Tibial nerve (tissue), 4 donors: ENCODE measurements at places on chromosomes 16 and 17. TPM values are rescaled to one million over a fixed set of nuclear protein-coding genes. Genes with fewer than 3 reads are reported as not detected.

GRCh38 chr16:56932721-56933619 is 1.0 kb downstream of the HERPUD1 start:
- DNase-seq, result peak; percentile 72

IRF8 gene
- total RNA-seq, result 30.3 TPM

PPM1D gene
- total RNA-seq, result 15.7 TPM

DNA sequence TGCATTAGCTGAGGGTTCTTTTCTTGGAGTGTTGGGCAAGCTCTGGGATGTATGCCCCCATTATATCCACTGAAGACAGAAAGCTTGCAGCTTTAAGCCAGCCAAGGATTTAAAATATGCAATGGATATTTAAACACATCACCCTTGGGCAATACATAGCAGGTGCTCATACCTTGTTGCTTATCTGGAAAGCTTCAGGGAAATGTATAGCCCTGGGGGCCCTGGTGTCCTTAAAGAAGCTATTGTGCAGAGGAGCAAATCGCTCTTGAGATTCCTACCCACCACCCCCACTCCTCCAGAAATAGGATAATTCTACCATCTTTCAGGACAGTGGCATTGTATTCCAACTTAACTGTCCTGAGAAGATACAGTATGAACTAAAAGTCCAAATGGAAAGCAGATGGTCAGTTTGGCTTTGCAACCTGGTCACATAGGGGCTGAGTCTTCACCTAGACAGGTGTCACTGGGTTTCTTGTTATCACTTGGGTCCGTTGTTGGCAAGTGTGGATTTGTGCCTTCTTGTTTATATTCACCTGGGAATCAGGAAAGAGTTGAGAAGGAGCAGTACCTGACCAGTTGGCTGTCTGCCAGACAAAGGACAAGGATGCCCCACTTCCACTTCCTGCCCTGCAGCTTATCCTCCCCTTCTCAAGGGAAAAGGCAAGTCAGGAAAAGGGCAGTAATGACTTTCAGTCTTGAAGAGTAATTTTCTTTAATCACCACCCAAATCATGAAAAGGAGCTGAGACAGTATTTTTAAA is 3.4 kb downstream of the ANKRD40CL start:
- no peak for DNase-seq

DNA sequence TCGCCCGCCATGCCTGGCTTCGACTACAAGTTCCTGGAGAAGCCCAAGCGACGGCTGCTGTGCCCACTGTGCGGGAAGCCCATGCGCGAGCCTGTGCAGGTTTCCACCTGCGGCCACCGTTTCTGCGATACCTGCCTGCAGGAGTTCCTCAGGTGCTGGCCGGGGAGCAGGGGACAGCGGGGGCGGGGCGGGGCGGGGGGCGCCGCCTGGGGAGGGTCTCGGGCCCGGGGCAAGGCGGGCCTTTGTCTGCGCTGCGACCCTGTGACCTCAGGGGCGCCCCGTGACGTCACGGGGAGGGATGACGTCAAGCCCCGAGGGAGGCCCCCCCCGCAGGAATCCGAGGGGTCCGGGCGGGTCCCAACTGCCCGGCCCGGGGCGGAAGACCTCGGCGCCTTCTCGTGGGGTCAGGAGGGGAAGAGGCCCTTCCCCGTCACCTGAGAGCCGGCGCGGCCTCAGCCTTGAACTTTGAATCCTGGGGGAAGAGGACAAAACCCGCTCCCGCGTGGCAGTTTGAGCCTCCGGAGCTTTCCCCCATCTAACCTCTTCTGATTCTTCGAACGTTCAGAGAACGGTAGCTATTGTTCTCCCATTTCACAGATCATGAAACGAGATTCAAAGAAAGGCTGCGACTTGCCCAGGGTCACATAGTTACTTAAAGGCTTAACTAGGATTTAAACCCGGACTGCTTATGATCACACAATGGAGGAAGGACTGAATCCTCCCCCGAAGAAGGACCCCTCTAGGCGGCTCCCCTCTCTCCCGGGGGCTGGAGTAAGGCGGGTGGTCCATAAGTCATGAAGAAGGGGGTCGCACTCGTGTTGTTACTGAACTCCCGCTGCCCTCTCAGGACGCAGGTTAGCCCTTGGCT is 527 bp downstream of the TRAF4 start:
- DNase-seq, result no peak

DNA sequence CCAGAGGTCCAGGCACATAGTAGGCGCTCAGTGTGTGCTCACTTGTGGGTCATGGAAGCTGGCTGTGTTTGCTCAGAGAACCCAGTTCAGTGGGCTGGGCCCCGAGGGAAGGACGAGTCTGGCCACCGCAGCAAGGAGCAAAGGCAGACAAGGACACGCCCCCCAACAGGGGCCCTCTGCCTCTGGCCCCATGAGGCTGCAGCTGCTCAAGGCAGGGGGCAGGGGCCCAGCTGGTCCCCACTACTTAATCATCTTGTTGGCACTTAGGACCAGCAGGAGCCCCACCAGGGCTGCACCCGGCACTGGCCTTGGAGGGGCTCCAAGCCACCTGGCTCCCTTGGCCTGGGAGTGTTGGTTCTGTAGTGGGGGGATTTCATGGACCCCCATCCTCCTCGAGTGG is 16.1 kb downstream of the KCNJ12 start:
- DNase-seq, result no peak

ZFPM1 gene
- total RNA-seq, result 0.59 TPM

IKZF3 gene
- 1.9 TPM for total RNA-seq

DNA sequence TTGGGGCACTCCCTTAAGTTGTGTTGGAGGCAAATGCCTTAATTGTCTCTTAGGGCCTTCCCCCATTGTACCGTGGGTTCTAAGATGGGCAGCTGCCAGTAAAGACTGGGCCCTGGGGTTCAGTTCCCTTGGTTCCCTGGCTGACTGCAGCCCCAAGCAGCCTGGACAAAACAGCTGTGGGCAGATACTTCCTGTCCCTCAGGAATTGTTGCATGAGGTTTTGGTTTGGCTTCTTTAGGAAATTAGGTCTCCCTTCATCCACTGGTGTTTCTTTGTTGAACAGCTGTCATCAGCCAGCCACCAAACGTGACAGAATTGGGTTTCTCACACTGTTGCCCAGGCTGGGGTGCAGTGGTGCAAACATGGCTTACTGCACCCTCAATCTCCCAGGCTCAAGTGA is 42.0 kb upstream of the ETV4 start:
- DNase-seq, result no peak

- no peak for DNase-seq
Observed at GRCh38 chr16:57946181-57946801, 24.6 kb downstream of the CNGB1 start.

- no peak for DNase-seq
Observed at GRCh38 chr16:30603945-30604315, 6.3 kb downstream of the ZNF689 start.

GRCh38 chr17:3989041-3989886 is 25.0 kb upstream of the ATP2A3 start:
- DNase-seq, result no peak

DNA sequence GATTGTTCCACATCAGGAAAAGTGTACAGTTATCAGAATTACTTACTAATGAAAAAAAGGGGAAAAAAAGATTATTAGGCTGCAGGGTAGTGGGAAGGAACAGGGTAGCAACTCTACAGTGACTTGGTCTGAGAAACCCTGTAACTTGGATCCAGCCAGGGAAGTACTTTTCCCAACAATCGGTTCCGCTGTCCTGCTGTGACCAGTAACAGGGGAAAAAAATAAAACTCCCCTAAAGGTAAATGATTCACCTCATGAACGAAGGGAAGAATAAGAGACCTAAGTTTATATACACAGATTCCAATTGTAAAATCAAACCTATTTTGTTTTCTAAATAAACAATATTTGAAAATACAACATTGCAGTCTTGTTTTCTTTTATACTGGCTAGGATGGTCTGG is 189.9 kb downstream of the WWOX start:
- no peak for DNase-seq

DNA sequence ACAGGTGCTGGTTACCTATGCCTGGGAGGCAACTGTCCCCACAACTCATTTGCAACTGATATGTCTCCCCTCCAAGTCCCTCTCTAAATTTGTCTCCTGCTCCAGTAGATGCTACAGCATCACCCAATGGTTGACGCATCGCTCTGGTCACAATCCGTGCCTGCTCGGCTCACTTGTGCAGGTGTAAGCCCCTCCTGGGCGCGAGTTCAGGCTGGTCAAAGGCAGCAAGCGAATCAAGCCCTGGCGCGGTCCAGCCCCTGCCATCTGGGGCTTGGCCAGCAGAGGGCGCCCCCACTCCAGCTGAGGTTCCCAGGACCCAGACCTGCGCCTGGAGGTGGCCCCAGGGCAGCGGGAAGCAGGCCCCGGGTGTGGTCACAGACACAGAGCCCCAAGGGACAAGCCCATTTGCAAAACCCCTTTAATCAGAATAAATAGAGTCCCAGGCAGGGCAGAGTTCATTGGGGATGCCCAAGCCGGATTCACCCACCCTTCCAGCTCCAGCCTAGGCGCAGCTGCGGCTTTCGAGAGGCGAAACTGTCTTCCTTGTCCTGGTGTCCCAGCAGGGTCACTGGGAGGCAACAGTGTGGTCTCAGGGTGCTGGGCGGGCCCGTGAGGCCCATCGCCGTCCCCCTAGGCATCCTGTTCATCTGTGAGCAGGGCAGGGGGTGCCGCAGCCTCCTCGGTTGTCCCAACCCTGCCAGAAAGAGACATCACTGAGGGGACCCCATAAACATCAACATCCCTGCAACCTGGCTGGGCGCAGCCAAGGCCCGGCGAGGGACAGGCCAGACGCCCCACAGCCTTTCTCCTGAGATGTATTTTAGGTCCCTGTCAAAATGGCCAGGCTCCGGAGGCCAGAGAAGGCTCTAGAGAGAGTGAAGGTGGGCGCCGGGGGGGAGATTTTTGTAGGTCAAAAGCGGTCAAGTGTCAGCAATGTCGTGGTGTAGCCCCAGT is 15.8 kb downstream of the TMC6 start:
- peak; percentile 60 for DNase-seq

- DNase-seq, result no peak
Observed at GRCh38 chr17:42918902-42919521, 18.4 kb downstream of the G6PC1 start.

DNA sequence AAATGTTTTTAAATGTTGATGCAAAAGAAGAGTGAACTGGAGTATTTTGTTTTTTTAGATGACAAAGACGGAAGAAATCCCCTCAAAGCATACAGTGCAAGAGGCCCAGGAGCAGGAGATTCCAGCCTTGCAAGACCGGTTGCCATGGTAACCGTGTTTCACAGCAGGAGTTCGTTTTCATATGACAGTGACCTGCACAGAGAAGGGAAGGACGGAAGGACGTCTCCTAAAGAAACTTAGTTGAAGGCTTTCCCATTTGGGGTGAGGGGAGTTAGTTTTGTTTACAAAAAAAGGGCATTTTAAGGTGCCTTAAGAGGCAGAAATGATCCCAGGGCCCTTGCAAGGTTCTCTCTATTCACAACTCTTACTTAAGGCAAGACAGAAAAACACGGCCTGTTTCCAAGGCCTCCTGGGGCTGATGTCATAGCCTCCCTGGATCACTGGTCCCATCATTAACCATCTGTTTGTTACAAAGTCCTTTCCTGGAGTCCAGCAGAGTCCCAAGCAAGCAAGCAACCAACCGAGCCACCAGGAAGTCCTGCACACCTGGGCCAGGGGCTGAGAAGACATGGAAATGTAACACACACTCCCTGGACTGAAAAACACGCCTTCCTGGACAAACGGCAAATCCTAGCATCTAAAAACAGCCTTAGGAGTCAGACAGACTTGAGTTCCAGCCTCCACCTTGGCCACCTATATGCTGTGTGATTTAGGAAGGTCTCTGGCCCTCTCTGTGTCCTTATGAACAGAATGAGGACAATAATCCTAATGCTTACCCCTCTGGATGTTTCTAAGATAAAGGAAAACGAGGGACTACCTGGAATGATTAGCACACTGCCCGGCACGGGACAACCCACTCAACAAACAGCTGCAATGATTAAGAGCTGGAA is 30.3 kb upstream of the RPH3AL start:
- DNase-seq, result peak; percentile 65

PMFBP1 gene
- total RNA-seq, result 1.2 TPM

- no peak for DNase-seq
Observed at GRCh38 chr16:85463672-85464382, 149.3 kb upstream of the GSE1 start.

IGF2BP1 gene
- total RNA-seq, result not detected

ADAMTS18 gene
- 0.21 TPM for total RNA-seq

- DNase-seq, result no peak
Observed at GRCh38 chr16:47866423-47866822, 289.4 kb downstream of the ABCC12 start.

LPO gene
- not detected for total RNA-seq
